ENCODE measurements at places on chromosomes 3 and 15. TPM values are rescaled to one million over a fixed set of nuclear protein-coding genes. Genes with fewer than 3 reads are reported as not detected.

TBCCD1 gene
- 26.0 TPM for polyA plus RNA-seq

DNA sequence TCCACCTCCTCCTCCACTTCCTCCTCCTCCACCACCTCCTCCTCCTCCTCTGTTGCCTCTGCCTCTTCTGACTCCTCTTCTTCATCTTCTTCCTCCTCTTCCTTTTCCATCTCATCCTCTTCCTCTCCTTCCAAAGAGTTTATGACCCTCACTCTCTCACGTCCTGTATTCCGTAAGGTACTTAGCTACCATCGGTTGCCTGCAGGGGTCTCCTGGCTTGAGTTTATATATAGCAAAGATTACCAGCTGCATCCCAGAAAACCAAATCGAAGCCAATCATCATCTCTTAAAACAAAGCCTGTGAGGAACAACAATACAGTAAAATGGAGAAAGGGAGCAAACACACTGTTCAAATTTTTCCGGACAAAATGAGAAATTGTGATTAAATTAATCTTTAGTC, 317.4 kb downstream of the C3orf38 start:
- DNase-seq: no peak

- no peak for DNase-seq
Measured at GRCh38 chr15:52100807-52101442, 11.7 kb downstream of the BCL2L10 start.

DNA sequence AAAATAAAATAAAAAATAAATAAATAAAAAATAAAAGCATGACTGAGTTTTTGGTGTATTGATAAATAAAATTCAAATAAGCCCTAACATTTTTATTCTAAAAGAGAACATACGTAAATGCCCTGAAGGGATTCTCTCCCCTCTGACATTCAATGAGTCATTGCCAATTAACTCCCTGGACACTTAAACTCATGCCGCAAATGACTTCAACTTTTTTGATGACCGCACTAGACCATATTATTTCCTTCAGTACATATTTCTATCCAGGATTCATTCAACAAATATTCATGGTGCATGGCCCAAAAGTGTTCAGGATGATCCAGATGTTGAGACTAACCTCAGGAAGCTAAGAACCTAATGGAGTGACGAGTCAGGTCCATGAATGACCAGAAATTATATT, 195.9 kb upstream of the LRRN1 start:
- DNase-seq: no peak

GRCh38 chr15:63020759-63021430, 21.7 kb upstream of the TPM1 start:
- no peak for DNase-seq

GUCA1C gene
- not detected for polyA plus RNA-seq

ZPLD1 gene
- not detected for polyA plus RNA-seq

AADACL2 gene
- polyA plus RNA-seq: not detected

DNA sequence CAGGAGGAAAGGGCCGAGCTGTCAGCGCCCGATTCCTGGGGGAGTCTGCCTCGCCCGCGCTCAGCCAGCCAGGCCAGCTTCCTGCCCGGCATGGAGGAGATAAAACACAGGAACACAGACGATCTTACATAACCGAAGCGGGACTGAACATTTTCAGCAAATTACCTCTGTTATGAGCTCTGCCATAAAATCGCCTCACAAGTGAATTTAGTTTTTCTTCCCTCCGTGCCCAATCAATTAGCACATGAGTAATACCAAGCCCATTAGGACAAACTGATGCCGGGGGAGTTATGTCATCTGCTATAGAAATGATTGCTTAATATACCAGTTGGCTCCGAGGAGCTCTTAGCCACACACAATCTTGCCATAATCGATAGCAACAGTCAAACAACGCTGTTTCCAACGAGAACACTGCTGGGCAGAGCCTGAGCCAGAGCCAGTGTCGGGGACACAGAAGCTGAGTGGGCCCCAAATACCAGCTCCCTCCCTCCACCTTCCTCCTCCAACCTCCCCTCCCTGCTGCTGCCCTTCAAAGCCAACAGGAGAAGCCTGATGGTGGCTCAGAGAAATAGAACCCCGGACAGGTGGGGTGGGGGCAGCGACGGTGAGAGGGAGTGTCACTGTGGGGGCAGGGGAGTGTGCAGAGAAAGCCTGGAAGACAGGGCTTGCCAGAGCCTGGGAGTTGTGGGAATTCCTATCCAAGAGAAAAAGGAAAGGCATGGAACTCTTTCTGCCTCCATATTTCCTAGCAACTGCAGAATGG, 279.4 kb upstream of the TLE3 start:
- no peak for DNase-seq

- DNase-seq: no peak
Measured at GRCh38 chr15:50150851-50151250, 31.1 kb upstream of the SLC27A2 start.

- DNase-seq: no peak
Measured at GRCh38 chr15:34070003-34070402, 31.0 kb upstream of the AVEN start.

GP5 gene
- 1.3 TPM for polyA plus RNA-seq

GRCh38 chr3:117252208-117252607, 542.6 kb downstream of the TUSC7 start:
- DNase-seq: no peak

- no peak for DNase-seq
Measured at GRCh38 chr3:44045476-44046275, 196.0 kb upstream of the TOPAZ1 start.

- DNase-seq: no peak
Measured at GRCh38 chr15:83626171-83626802, 27.6 kb upstream of the ADAMTSL3 start.

DNA sequence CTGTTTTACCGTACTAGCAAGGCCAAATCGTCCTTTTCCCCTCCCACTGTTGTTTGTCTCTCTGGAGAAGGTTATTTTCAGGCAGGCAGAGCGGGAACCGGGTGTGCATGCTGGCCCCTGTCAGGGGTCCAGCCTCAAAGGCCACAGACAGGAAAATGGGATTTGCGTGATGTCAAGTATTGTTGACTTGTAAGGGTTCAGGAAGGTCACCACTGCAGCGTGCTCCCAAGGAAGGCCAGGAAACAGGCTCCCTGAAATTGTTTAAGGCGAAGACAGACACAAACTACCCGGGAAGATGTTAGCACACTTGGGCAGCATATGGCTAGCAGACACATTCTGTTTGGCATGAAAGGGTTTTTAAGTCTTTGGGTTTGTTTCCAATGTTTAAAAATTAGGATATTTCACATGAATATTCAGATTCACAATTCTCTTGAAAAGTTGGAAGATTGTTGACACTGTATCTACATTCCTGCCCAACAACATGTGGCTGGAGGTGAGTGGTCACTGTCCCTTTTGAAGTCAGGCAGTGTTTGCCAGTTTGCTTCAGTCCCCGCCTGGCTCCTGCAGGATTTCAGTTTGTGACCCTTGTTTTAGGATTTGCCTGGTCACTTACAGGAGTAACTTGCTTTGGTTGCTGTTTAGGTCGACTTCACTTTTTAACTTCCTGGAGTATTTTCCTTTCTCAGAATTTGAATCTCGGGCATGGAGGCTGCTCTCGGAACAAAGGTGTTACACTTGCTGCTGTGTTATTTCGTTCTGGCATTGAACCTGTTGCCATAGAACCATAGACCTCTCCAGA, 90.4 kb downstream of the BDH1 start:
- no peak for DNase-seq

DNA sequence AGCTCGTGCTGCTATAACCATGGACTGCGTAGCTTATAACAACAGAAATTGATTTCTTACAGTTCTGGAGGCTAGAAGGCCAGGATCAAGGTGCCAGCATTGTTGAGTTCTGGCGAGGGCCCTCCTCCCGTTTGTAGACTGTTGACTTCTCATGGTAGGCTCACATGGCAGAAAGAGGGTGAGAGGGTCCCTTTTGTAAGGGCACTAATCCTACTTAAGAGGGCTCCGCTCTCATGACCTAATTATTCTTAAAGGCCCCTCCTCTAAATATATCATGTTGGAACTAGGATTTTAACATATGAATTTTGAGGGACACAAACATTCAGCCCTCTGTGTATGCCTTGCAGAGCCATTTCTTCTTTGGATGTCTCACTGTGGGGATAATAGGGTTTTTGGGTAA, 28.8 kb upstream of the PYDC2 start:
- no peak for DNase-seq

DNA sequence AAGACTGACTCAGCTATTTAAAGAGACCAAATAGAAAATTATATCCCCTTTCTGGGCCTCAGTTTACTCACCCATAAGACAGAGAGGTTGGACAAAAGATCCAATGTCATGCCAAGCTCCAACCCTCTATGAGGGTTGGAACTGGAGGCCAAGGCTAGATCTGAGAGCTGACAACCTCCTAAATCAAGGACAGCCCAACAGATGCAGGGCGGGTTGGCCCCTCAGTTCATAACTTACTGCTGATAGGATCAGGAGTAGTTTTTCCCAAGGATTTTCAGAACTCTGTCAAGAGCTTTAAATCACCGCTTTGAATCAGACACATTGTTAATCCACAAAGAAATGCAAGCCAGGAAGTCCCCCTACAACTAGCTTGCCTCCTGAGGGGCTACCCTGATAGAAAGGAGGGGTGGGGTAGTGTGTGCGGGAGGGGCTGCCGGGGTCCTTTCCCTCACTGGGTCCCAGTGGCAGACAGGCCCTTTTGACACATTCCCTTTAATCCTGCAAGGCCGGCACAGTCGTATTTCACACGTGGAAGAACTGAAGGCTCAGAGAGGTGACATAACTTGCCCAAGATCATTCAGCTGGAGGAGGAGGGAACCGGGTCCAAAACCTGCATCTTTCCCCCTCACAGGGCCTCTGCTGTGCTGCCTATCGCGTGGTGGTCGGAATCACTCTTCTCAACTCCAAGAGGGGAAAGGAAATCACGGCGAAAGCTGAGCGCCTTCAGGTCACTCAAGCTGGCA, 21.4 kb downstream of the BMF start:
- DNase-seq: no peak

GRCh38 chr15:63772520-63772919, 61.2 kb downstream of the HERC1 start:
- no peak for DNase-seq

ADAMTSL3 gene
- polyA plus RNA-seq: not detected

PTH1R gene
- not detected for polyA plus RNA-seq
